G401 (cell line): ENCODE measurements at places on chromosomes 4 and X.

DNA sequence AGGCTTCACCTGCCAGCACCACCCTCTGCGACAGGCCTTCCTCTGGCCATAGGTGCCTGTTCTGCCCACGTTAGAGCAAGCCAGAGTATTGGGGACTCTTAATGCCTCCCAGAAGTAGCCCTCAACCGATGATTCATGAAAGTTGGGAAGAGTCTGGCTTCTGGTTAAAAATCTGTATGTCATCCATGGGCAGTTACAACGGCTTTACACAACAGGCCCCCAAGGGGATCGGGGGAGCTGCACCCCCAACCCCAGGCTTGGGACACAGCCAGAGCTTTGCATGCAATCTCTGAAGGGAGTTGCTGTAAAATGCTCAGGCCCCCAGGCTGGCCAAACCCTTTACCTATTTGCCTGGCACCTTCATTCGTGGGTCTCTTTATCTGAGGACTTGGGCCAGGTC is 5.4 kb upstream of the CYTL1 start:
- no peak for DNase-seq

DNA sequence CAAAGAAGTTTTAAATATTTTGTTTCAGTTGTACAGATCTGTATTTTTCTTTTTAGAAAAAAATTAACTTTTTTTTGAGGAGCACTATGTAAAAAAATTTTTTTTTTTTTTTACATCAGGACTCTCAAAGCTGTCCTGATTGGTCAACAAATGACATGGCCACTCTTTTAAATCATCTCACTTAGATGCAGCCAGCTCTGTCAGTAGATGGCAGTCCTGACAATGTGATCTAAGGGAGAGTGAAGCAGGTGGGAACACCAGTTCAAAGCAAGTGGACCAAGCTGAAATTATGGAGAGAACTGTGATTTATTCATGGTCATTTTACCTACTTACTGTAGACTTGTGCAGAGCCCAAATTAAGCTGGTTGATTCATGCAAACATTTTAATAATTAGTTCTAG is 174.7 kb upstream of the GPRIN3 start:
- DNase-seq = peak; percentile 54

DNA sequence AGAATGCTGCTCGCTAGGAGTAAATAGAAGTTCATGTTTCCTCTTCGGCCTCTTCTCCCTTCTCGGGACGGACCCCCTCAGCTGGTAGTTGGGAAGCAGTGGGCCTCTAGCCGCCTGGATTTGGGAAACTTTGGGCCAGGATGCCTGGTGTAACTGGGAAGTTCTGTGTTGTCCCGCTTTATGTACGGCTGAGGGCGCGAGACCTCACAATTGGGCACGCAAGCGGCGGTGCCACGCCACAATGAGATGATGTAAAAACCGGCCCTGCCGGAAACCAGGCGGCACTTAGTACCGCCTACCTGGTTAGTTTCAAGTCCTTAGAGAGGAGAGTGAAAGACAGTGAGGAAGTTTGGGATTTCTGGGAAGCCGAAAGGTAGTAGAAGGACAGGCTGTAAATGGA is at the start of gene CT83:
TSS of gene CT83 (minus strand) at position 155 of the 400 bp plus-strand sequence. CDS start at position 35, 120 bp downstream.
- no peak for DNase-seq

DNA sequence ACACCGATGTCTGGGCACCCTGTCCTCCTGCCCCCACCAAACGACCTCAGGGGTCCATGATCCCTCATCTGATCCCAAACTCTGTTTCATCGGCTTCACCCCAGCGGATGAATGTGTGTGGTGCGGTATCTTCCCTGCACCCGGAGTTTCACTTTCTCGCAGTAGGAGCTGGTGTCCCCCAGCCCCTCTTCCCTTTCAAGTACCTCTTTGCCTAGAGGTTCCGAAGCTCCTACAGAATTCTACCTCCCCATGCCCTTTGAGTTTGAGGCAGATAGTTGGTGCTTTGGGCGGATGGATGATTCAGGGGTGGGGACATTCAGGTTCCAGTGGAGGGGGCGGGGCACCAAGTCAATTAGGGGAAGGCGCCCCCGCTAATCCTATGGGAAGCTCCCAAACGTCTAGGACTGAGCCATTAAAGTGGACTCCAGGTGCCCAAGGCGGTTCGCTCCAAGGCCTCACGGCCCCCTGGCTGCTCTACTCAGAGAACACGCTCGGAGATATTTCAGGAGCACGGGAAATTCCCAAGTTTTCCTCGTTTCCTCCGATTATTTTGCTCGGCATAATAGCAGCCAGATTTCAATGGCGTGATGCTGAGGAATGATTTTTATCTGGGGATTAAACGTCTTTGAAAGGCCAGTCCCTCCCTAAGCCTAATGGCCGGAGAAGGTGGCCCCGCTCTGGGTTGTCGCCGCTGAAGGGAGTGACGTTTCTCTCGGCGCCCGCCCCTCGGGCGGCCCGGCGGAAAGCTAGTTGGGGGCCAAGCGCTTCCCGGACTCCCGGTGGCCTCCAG is 1.3 kb downstream of the MSX1 start:
- DNase-seq = no peak

- no peak for DNase-seq
These were observed 319.1 kb downstream of the TENM3 start for GRCh38 chr4:182562350-182562749.

DNA sequence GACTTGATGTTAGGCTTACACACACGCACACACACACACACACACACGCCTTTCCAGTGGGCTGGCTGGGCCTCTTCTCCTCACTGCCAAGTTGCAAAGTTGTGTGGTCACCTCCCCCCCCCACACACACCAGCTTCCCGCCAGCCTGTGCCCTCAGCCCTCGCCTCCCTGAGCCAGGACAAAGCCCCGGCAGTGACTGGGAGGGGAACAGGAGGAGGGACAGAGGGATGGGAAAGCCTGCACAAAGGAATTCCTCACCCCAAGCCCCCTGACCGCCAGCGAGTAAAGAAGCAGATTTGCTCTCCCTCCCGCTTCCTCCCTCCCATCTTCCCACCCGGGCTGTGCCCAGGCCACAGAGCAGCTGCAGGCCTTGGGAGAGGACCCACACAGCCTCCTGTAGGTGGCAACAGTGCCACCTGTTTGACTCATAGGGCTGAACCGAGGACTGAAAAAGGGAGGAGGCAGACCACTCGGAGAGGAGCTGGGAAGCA is at the start of gene GDPD2:
TSS of gene GDPD2 (plus strand) at position 464 of the 491 bp plus-strand sequence. CDS start 1,671 bp downstream, outside the sequence.
- peak; percentile 44 for DNase-seq

DNA sequence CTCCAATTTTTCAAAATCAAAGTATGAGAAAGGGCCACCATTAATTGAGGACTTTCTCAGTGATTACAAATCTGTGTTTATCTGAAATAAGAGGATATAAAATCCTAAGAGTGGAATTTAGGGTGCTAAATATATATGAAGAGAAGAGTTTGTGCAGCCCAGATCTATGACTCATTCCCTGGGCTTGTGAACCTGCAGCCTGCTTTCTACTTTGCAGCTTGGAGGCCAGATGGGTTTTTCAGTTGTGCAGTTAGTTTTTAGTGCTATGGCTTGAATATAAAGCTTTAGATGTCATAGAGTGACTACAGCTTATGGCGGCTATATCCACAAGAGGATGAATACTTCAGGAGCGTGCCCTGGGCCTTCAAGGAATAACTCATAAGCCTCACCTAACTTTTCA is 1391.1 kb downstream of the FSTL5 start:
- no peak for DNase-seq

DNA sequence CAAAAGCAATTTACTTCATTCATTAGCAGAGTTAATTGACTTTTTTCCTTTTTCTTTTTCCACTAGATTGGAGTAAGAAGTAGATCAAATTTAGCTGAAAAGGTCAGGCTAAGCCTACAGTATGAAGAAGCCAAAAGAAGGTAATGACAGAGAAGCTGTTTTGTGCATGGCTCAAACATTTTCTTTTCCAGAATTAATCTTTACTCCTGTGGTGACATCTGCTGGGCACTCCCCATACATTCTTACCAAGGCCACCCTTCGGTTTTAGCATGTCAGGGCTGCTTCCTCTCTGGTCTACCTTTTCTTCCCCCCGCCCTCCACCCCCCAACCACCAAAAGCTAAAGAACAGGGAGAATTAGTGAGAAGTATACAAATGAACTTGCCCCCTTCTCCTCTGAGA is 70.2 kb downstream of the CLDN22 start:
- peak; percentile 18 for DNase-seq

DNA sequence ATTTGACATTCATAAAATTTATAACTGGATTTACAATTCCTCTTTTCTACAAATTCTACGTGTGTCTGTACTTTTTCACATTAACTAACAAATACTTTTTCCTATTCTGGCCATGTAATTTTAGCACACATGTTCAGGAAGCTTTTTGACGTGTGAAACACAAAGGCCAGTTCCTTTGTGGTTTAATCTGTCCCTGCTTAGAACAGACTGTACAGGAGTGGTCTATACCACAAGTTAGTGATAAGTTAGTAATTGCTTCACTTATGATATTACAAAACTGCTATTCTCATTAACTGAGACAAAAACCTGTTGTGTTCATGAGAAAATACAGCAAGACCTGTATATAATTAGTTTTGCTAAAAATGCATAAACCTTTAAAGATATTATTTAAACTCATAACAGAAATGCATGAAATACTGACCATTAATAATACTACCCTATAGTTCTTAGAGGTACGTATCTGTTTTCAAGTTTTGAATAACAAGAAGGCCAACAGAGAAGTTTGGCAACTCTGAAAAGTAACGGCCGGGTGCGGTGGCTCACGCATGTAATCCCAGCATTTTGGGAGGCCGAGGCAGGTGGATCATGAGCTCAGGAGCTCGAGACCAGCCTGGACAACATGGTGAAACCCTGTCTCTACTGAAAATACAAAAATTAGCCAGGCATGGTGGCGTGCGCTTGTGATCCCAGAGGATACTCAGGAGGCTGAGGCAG is 13.7 kb upstream of the AREG start:
- DNase-seq = no peak

GRCh38 chr4:20445933-20446723 is 194.4 kb downstream of the SLIT2 start:
- DNase-seq = no peak

DNA sequence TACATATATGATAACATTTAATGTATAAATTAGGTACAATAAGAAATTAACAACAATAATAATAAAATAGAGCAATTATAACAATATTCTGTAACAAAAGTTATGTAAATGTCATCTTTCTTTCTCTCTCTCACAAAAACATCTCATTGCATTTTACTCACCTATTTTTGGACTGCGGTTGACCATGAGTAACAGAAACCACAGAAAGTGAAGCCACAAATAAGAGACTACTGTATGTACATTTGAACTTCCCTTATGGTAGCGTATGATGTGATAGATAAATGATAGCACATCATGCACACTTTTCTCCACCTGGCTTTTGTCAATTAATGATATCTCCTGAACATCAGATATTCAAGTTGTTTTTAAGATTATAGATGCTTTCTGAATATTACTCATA is 80.5 kb downstream of the HNRNPD start:
- DNase-seq = no peak

DNA sequence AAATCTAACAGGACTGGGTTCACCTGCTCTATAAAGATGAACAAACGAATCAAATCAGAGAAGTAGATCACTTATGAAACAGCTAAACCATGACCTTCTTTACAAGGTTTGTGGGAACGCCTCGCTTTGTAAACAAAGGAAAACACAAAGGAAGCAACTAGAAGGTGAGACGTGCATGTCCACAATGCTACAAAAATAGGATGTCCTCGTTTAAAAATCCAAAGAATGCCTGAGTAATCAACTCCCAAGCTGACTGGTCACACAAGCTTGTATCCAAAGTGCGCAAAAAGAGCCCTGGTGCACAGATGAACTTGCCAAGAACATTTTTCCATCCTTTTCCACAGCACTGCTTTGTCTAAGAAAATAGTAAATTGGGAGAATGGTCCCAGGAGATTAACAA is 6.3 kb upstream of the SH3KBP1 start:
- no peak for DNase-seq

GRCh38 chr4:1375051-1375721 is 28.2 kb downstream of the UVSSA start:
- peak; percentile 39 for DNase-seq

GRCh38 chr4:155906554-155907247 is 3.2 kb downstream of the TDO2 start:
- no peak for DNase-seq
